LHCN-M2 (cell line): ENCODE measurements at places on chromosomes 7 and 10. TPM values are rescaled to one million over a fixed set of nuclear protein-coding genes. Genes with fewer than 3 reads are reported as not detected.
A peak's percentile ranks its signal among the peaks of the same experiment; 100 is the strongest.

- no peak for DNase-seq
These were observed 123.2 kb downstream of the HERPUD2 start for GRCh38 chr7:35571611-35572240.

DNA sequence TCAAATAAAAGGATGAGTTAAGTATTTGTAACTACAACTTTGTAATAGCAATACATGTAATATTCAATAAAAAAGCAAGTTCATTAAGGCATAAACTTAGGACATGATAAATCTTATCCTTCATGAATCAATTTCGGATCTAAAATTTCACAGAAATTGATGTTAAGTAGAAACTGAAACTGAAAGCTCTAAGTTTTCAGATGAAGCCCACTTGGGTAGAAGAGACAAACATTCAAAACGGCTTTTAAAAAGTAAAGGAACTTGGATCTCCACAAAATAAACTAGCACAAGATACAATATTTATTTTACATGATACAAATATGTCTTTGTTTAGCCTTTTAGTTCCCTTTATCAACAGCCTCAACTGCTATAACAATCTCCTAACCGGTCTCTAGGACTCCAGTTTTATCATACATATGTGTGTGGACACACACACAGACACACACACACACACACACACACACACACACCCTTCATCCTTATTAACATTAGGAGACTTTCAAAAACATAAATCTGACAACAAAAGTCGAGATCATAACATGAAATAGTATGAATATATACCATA lies 83.7 kb downstream of the USP6NL start:
- no peak for DNase-seq

- peak; percentile 37 for DNase-seq
These were observed 261.2 kb upstream of the SEMA3A start for GRCh38 chr7:84455788-84456187.

GRCh38 chr7:92837000-92837749 lies 802 bp upstream of the CDK6 start:
- DNase-seq: peak; percentile 72

DNA sequence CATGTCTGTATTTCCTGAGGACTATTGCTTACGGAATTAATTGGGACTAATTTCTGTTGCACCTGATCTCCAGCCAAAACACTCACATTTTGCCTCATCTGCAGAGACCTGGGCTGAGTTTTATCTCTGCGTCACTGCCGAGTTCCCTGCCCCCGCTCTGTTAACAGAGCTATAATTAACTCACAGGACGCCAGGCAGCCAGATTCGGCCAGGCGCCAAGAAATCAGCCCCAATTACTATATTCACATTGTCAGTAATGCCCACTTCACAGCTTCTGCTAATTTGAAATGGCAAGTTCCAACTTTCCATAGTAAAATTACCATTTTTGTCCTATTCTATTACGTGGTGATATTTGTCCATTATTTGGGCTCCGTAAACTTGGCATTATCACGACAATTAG lies 130.5 kb downstream of the CUX1 start:
- no peak for DNase-seq

DNA sequence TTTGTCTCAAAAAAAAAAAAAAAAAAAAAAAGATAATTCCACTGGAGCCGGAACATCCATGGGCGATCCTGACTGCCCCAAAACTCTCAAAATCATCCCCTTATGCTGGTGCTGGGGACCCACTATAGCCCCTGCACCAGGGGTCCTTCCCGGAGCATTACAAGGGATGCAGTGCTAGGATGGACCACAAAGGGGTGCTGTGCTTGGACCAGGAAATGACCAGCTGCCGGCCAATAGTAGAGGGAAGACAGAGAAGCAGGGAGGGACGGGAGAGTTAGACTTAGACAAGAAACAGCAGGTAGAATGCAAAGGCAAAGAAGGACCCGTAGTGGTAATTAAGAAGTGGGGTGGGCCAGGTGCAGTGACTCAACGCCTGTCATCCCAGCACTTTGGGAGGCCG lies 40.5 kb downstream of the RCC1L start:
- DNase-seq: no peak

DNA sequence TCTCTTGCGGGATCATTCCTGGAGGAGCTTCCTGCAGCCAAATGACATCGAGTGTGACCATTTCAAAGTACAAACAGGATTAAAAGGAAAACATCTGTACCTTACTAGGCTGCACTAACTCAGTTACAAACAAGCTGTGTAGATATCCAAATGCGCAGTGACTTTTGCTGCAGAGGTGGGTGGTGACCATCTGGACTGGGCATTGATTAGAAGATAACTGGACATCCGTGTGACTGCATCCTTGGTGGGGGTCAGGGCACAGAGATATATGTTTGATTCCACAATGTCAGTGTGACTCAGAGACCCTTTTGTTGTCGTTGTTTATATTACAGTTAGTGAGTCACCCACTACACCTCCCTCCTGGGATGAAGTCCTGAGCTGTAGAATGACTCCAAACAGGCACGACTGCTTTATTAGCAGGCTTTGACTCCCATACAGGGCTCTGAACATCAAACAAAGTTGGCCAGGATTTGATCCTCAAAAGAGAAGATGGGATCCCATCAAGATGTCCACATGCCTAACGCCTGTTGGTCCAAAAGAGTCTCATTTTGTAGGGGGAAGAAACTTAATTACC lies 56.7 kb upstream of the SDK1 start:
- peak; percentile 74 for DNase-seq

DNA sequence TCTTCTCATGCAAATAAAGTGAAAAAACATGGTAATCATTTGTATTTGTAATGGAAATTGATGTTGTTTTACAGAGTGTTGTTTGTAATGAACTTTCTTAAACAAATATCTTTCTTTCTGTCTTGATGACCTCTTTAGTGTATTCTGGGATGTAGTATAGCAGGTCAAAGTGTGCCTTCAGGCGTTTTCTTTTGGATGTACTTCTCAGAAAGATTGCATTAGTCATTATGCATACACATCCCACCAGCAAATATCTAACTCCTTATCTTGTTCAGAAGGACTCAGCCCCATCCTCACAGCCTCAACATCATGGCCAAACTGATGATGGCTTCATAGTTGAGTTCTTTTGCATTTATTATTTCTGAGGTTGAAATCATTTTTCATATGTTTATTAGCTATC lies 124.7 kb downstream of the LRRC18 start:
- no peak for DNase-seq

DNA sequence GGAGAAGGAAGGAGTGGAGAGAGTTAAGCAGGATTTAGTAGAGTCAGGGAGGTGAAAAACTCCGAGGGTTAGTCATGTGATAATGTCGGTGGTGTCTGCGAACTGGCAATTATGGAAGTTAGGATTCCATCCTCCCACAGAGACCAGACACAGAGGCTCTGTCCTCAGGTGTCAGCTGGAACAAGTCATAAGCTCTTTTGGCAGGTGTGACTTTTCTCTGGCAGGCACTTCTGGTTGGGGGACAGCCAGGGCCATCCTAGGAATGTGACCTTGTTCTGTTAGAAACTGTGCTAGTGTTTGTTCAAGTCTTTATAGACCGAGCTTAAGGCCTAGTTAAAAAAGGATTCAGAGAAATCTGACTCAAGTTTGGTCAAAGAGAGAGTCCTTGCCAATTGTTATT lies 371.0 kb downstream of the DPP6 start:
- no peak for DNase-seq

DNA sequence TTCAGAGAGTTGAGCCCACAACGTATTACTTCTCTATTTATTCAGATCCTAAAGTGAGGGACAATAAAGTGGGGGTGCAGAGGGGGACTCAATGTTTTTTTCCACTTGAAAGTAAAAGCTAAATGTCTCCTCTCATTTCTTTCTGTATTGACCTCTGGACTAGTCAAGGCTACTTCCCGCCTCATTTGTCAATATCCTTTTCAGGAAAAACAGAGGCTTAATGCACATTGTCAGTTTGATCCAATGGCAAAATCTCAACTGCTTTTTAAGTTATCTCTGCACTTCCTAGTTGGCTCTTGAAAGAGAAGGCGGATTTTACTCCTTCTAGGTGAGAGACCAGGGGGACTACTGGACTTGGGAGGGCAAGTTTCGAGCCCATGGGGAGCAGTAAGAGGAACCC lies 56.4 kb downstream of the HIPK2 start:
- no peak for DNase-seq

DNA sequence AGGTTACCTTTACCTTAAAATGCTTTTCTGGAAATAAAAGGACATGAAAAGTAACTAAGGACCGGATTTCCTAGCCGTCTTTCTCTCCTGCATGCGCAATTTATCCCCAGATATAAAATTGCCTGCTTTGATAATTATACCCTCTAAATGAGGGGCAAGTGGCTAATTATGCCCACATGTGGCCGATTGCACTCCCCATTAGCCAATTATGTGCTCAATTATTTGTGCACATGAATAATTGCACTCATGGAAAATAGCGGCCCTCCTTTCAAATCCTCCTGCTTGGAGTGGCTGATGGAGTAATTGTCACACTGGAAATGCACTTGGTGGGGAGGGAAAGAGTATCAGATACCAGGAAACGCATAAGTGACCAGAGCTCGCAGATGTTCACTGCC lies 66.4 kb upstream of the ATRNL1 start:
- no peak for DNase-seq

DNA sequence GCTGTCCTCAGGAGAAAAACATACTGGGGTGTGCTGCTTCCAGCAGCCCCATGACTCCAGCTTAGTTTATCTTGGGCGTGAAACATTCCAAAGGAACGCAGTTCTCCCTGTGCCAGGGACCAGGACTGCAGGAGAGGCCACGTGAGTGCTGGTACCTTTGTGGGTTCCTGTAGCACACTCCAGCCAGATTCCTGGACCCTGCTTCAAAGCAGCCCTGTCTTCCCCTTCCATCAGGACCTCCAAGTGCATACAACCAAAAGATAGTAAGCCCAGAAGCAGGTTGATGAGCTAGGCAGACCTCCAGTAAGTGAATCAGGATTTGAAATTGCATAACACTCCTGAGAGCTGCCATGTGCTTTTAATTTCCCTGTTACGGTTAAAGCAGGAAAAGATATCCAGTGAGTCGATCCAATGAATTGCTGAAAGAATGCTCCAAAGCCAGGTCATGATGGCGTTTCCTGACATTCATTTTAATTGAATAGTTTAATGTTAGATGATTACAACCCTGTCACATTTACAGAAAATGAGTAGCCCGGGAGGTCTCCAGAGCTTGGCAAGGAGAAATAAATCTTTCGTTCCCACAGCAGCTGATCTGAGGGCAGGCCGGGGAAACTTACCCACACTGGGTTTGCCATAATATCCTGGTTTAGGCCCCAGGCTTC lies 38.9 kb upstream of the CPXM2 start:
- no peak for DNase-seq

DNA sequence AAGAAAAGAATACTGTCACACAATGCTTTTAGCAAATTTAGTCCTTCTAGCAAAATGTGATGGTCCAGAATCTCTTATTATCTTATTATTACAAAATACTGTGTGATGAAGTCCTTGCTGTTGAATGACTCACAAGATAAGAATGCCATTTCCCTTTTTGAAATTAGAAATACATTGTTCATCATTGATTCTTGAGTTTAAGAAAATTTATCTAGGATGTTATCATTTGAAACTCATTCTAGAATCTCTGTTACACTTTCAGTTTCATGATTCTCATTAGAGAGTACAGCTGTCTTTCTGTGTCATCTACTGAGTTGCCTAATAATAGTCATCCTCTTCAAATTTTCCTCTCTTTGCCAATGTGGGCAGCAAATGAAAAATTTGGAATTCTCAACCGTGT lies 9.6 kb downstream of the ZKSCAN5 start:
- DNase-seq: peak; percentile 71

GRCh38 chr7:50477640-50478039 lies 27.5 kb upstream of the FIGNL1 start:
- no peak for DNase-seq

DNA sequence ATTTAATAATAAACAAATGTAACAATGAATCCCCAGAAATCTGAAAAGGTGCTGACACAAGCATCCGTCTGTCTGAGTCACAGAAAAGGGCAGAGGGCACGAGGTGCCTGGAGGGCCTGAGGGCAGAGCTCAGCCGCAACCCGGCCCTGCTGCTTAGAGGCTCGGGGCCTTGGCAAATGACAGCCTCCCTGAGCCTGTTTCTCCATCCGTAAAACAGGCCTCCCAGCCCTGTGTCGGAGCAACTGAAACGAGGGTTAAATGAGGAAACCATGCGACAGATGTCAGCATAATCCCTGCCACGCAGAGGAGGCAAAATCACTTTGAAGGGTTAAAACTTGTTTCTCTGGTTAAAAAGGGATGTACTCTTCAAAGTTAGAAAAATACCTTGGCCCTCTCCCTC lies 24.9 kb downstream of the NUDT1 start:
- DNase-seq: peak; percentile 16

- DNase-seq: no peak
These were observed 17.6 kb downstream of the DNTT start for GRCh38 chr10:96321822-96322221.

GRCh38 chr7:10779465-10780399 lies 193.9 kb upstream of the PHF14 start:
- DNase-seq: no peak

GRCh38 chr7:158861936-158862704 lies 5.8 kb downstream of the DYNC2I1 start:
- no peak for DNase-seq

DNA sequence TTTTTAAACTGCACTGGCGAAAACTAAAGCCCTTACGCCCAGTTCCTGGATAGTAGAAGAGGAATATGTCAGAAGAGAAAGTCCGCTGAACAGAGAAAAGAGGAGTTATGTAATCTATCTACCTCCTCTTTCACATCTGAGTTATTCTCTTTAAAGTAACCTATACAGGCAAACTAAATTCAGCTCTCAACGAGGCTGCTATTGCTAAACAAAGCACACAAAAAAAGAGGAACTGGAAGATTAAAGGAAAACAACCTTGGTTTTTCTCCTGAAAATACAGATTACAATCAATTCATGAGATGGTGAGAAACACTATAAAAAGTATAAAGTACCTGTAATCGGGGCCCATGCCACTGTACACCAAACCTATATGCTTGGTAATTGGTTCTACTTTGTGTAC lies 5.8 kb downstream of the PSMA2 start:
- no peak for DNase-seq

The PLEKHS1 gene
- total RNA-seq: not detected in 2 replicates

The CALML5 gene
- not detected in 2 replicates for total RNA-seq

The SPDYE8 gene
- not detected in 2 replicates for total RNA-seq

The ABCC2 gene
- total RNA-seq: 0.34 and 0.58 TPM in 2 replicates

The DGKB gene
- under 0.01 and 0.06 TPM in 2 replicates for total RNA-seq

The SSC4D gene
- 0.29 and 0.71 TPM in 2 replicates for total RNA-seq
